Brain microvascular endothelial cell (primary cell): ENCODE measurements at places on chromosomes 7 and 10.

GRCh38 chr10:134247-135131, 766 bp upstream of the ZMYND11 start:
- DNase-seq: no peak

DNA sequence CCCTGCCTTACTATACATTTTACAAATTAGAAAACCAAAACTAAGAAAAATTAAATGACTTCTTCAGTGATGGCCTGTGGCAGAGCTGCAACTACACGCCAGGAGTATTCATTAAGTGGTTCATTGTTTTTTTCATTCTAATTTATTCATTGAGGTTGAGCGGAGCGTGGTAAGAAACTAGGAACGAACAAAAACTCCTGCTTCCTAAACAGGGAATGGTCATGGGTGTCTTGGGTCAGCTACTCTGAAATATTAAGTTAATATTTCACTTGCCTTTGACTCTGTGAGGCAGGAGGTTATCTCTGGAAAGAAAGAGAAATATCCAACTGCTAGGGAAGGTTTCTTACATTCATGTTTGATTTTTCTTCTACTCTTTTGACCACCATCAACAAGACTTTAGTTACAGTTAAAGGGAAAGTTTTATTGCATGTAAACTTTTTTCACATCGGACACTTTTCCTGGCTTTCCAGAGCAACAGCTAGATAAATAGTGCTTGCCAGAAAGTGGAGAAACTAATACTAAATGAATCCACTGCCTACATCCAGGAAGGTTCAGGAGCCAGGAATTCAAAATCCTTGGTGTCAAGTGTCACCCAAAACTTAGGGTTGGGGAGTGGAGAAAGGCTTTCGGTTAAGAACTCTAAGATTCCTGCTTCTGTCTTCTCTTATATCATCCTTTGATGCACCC, 896 bp upstream of the GNG11 start:
- DNase-seq: no peak

DNA sequence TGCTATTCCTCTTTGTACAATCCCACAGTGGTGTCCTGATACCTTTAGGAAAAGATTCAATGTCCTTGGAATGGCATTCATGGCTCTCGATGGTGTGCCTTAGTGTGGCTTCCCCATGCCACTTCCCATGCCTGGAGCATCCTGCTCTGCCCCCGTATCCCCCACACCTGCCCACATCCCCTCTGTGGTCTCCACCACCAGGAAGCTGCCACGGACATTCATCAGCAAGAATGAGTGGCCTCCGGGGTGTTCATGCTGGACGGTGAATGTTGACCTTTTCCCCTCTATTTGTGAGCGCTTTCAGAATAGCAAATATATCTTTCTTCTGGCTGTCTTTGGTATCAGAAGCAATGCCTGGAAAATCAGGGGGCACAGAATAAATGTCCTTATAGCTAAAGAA, 262.0 kb upstream of the NRP1 start:
- DNase-seq: no peak

GRCh38 chr7:68929781-68930261, 668.5 kb upstream of the AUTS2 start:
- DNase-seq: peak; percentile 22

DNA sequence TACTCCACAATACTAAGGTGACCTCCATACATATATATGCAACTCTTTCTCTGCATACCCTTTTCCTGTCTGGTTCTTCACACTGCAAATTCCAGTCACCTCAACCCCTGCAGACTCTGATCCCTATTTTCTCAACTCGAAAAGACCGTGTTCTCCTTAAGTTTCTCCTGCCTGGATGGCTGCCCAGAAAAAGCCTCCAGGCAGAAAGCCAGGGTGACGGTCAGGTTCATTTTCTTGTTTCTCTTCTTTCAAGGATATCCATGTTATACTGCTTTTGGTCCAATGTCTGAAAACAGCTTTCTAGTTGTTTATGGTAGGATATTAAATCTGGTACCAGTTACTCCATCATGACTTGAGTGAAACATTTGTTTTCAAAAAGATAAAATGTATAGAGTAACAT, 267.8 kb upstream of the MYO3A start:
- DNase-seq: no peak

DNA sequence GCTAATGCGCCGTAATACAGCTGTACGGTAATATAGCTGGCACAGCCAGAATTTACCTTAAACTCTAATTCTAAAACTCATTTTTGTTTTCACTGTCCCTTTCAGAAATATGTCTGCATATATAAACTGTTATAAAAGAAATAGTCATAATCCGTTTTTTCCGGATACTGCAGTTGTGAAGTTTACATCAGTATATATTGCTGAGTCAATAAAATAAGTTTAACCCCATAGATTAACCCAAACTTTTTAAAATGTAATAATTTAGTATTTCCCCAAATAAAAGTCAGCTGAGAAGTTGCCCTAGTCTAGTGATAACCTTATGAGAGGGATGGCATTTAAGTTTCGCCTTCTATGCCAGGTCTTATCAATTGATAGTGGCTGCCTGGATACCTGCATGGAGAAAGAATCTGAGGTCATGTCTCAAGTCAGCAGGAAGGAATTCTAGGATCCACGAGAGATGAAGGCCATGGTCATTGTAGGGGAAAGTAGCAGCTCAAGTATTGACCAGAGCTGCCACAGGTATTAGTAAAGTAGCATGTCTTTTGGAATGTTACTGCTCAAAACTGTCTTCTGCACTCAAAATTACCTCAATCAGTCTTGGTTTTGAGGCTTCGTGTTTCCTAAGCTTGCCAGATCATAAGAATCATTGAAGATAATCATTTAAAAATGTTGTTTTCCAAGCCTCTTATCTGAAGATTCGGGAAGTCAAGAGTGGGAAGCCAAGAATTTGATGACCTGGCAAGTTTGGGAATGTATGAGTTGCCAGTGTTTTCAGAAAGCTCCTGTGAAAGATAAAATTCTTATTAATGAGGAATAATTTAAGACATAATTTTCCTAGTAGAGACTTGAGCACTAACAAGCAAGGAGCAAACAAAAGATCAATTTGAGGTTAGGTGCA, 10.8 kb downstream of the PRPS1L1 start:
- no peak for DNase-seq

DNA sequence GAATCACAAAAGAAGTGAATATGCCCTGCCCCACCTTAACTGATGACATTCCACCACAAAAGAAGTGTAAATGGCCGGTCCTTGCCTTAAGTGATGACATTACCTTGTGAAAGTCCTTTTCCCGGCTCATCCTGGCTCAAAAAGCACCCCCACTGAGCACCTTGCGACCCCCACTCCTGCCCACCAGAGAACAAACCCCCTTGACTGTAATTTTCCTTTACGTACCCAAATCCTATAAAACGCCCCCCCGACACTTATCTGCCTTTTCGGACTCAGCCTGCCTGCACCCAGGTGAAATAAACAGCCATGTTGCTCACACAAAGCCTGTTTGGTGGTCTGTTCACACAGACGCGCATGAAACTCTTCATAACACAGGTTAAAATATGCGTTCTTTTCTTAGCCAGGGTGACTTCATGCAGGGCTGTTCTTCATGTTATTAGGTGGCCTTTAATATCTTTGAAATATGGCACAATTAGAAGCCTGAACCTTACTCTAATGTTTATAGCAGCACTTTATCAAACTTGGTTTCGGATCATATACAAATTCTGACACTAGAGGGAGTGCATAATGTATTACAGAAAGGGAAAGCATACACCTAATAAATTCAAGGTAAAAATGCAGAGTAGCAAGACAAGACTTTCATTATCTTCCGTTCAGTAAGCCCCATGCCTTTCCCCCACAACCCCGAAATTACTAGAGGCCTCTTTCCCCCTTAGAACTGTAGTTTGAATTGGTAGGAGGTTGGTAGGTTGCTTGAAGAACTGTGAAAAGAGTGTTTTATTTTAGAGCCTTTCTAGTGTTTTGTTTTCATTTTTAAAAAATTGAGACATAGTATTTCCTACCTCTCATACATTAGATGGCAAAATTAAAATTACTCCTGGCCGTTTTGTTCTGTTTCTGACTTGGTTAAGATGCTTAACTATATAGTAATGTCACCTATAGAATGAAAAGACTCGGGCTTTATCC, 117.9 kb downstream of the NPY start:
- DNase-seq: no peak

- no peak for DNase-seq
Measured at GRCh38 chr10:79056361-79056735, 12.4 kb upstream of the ZMIZ1 start.

GRCh38 chr10:26519803-26520202, 81.7 kb downstream of the APBB1IP start:
- no peak for DNase-seq

- peak; percentile 18 for DNase-seq
Measured at GRCh38 chr10:25815999-25816768, 117.8 kb upstream of the MYO3A start.

DNA sequence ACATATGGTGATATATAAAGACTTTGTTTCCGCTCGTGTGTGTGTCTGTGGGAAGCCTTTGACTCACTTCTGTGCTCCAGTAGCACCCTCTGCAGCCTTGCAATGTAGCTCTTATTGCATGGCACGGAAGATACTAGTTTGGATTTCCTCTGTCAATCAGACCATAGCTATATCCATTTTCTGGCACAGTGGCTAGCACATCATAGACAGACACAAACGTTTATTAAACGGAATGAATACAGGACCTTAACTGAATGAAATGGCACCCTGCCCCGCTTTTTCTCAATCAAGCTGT, 124.0 kb upstream of the PTPN20 start:
- DNase-seq: peak; percentile 64

- no peak for DNase-seq
Measured at GRCh38 chr10:118800920-118801319, 46.1 kb upstream of the CACUL1 start.

DNA sequence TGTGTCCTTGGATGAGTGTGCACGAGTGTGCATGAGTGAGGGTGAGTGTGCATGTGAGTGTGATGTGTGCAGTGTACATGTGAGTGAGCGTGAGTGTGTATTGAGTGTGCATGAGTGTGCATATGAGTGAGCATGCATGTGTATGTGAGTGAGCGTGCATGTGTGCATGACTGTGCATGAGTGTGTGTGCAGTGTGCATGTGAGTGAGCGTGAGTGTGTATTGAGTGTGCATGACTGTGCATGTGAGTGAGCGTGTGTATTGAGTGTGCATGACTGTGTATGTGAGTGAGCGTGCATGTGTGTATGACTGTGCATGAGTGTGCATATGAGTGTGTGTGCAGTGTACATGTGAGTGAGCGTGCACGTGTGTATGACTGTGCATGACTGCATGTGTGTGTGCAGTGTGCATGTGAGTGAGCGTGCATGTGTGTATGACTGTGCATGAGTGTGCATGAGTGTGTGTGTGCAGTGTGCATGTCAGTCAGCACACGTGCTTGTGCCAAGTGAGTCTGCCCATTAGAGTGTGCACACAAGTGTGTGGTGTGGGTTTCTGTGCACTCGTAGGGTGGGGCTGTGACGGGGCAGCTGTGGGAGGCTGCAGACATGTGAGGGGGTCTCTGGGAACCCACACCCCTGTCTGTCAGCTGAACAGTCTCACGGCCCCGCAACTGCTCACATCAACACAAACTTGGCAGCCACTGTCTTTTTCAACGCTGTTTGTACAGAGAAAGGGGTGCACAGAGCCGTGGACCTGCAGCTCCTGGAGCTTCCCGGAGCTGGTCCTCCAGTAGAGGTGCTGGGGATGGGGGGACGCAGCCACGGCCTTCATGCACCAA, 14.8 kb downstream of the FOXL3 start:
- DNase-seq: no peak

DNA sequence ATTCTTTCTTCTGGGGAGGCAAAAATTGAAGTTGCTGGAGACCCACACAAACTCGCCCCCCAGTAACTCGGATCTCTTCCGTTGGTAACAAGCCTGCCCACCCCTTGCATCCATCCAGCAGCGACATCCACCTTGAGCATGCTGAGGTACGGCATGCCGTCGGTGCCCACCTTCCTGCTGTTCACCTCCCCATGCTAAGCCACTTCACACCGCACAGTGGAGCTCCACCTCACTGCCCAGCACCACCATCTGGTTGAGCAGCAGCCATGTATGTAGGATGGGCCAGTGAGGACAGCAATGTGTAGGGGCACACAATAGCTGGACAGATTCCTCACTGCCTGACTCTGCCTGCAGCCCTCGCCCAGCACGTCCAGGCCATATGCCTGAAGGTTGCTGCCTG, 138.1 kb upstream of the ZNF92 start:
- DNase-seq: no peak

- peak; percentile 66 for DNase-seq
Measured at GRCh38 chr10:115657161-115657860, 564.1 kb downstream of the ATRNL1 start.

DNA sequence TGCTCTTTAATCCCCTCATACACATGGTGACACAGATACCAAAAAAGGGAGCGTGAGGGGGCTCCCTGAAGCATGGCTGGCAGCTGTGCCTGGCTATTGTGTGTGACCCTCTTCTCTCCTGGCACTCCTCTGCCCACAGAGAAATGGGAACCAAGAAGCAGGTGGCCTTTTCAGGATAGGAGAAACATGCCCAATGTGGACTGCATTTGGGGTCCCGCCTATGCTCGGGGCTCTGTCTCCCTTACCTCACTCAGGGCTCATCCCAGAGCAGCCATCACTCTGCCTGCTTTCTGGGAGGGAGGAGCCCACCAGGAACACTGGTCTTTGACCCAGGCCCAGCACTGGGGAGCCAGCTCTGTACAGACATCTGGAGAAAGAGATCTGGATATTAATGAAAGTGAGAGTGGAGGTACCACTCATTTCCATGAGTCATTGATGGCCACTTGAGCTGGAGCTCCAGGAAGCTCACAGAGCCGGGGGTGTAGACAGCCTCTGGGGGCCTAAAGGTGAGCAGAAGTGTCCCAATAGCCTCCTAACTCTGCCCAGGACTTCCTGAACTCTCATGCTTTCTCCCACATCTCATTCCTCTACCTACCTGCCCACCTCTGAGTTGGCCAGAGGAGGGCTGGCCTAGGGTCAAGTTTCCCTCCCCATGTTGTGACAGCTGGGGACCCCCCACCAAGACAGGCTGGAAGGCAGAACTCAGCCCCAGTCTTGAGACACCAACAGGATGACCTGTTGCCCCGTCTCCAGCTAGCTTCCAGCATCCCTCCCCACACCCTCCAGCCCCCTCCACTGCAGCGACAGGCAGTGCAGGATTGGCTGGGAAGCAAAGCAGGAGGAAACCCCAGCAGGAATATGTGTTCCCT, 42.6 kb downstream of the DRGX start:
- no peak for DNase-seq

GRCh38 chr7:132547821-132548220, 28.4 kb downstream of the PLXNA4 start:
- no peak for DNase-seq
